Keratinocyte (primary cell): ENCODE measurements at places on chromosomes 6 and 20.

DNA sequence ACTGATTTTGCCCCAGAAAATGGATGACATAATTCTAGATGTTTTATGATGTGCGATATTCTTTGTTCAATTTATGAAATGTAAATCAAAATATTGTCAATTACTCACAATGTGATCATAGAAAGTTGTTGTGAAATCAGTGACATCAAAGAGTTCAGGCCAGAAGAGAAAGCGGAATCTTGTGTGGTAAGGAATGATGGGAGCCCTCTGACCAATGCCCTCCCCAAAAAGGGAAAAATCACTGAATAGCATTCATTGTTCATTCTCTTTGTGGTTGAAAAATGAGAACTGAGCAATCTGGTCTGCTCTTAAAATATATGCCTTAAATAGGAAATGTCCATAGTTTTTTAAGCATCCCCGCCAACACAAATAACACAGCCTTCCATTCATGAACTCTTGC is 247.1 kb upstream of the GRIK2 start:
- no peak for DNase-seq

DNA sequence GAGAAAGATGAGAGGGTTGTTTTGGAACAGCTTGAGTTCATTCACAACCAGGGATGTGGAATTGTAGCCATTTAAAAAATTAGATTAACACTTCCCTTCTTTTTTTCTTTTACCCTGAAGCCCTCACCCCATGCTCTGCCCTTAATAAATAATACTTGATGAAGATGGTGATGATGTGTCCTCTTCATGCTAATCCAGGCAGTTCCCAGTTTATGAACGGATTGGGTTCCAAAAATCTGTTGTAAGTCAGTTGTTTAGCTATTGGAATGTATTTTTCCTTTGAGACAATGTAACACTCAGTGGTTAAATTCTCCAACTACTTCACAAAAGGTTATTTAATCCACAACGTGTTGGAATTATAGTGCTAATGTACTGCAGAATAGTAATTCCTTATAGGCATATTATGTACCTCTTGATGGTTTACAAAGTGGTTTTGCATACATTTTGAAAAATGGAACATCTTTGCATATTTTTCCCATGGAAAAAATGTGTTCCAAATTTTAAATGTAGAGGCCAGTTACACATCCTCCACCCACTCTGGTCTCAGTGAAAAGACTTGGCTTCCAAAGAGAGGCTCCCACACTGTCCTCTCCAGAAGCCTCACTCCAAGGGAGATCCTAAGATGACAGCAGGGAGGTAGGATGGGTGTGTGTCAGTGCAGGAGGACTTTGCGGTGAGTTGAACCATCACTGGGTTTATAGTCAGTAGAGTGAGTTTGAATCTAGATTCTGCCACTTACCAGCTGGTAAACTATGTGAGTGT is 45.8 kb upstream of the CEP162 start:
- no peak for DNase-seq

GRCh38 chr6:9540534-9541126 is 874.2 kb downstream of the TFAP2A start:
- no peak for DNase-seq

DNA sequence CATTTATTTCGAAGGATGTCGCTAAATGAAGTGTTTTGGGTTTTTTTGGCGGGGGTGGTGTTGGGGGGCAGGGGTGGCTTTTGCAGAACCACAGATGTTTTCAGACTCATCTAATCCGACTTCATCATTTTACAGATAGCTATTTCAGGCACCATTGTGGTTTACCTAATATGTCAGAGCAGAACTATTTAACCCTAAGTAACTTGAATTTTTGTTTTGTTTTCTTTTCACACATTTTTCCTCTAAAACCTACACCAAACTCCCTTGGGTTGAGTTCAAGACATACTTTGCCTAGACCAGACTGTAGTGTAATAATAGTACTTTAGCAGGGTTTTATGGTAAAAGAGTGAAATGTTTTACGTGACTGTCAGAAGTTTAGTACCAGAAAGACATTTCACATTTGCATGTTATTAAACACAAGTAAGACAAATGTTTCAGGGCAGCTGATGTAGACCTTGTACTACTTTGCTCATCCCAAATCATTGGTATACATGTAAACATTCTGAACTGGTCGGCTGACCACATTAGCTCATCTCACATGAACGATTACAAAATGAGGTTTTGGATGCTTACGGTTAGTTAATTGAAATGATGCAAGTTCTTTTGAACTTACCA is 37.7 kb downstream of the MAP3K4 start:
- DNase-seq: no peak

GRCh38 chr6:106927531-106928398 is 46.8 kb downstream of the CD24 start:
- DNase-seq: peak; percentile 11

- no peak for DNase-seq
Observed at GRCh38 chr6:14595751-14596150, 478.2 kb downstream of the CD83 start.

GRCh38 chr6:116330511-116330910 is 40.2 kb upstream of the DSE start:
- no peak for DNase-seq

DNA sequence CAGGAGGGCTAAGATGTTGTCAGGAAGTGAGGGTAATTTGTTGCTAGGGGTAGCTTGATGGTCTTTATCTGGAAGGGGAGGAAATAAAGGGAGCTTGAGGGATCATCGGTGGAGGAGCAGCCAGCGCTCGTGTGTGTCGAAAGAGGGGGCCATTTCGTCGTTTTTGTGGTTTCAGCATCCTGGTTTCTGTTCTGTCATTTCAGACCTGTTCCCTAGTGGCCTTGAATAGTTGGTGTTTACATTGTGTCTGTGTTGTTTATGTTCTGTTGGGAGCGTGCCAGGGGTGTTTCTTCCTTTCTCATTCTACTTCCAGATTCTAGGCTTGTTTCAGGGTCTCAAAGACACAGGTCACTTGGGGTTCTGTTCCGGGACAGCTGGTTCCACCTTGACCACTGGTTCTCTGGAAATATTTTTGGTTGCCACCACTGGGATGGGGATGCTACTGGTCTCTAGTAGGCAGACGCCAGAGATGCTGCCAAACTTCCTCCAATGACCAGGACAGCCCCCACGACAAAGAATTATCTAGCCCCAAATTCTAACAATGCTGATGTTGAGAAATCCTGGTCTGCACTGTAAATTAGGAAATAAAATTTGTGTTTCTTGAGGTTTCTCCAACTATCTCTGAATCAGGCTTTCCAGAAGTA is 113.9 kb upstream of the NAA20 start:
- DNase-seq: no peak

- DNase-seq: no peak
Observed at GRCh38 chr6:11224252-11224965, 8.1 kb downstream of the NEDD9 start.

DNA sequence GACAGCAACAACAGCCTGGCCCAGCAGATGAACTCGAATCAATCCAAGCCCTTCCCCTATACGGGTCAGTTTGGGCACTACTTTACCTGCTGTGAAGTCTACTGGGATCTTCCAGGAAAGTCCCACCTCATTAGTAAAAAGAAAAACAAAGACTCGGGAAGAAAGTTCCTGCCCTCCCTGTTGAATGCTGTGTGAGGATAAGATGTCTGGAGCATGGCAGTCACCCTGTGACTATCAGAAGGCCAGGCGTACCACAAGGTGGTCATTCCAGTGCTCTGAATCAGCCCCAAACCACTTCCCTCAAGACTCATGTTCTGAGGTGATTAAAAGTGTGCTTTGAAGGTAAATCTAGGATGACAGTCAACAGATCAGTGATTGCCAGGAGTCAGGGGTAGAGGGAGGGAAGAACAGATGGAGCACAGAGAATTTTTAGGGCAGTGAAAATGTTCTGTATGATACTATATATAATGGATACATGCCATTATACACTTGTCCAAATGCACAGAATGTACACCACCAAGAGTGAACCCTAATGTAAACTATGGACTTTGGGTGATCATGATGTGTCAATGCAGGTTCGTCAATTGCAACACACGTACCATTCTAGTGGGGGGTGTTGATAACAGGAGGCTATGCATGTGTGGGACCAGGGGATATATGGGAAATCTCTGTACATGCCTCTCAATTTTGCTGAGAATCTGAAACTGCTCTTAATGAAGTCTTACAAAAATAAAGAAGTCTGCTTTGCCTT is 14.7 kb downstream of the FKBP1A start:
- DNase-seq: peak; percentile 60

DNA sequence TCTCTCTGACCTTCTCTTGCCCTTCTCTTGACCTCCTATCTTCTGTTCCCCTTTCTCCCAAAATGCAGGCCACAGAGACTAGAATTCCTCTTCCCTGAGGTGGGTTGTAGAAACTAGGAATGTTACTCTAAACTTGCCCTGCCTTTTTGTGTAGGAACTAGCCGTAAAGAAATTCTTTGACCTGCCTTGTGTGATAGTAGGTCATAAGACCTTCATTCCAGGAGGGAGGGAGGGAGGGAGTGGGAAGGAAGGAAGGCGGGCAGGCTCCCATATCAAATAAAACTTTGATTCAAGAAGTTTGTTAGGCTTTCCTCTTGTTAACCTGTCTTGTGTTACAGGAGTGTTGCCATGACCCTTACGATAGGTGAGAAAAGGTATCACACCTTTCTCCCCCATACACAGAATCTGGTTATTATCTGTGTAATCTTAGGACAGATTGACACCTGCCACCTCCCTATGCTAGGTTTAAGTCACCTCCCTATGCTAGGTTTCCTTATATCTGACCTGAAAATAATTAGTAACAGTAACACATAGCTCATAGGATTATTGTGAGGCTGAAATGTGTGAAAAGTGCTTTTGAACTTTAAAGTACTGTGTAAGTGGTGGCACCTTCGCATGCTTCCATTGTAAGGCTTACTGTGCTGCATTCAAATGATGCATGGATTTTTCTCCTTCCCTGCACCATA is 32.6 kb upstream of the FUCA2 start:
- DNase-seq: no peak

DNA sequence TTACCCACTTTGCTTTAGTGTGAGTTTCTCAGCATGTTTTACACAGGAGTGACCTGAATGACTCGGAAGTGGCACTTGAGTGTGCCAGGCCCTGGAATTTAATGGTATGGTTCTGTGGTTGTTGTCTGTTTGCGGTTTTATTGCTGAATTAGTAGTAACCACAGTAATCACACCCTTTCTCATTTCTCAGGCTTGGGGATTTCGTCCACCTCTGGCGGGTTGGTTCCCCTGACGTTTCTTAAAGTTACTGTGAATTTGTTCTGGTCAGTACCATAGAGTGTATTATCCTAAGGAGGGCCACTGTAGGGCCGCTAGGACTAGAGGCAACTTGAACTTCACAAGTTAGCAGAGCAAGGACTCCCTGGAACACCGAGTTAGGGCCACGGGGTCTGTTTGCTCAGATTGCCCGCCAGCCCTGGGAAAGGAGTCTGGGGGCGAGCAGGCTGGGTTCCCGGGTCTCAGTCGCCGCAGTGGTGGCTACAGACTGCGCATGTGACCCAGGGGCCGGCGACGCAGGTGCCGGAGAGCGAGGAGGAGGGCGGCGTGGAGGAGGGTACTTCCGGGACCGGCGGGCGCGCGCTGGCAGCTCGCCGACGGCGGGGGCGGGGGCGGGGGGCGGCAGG is 546 bp upstream of the KLHL32 start:
- DNase-seq: no peak

DNA sequence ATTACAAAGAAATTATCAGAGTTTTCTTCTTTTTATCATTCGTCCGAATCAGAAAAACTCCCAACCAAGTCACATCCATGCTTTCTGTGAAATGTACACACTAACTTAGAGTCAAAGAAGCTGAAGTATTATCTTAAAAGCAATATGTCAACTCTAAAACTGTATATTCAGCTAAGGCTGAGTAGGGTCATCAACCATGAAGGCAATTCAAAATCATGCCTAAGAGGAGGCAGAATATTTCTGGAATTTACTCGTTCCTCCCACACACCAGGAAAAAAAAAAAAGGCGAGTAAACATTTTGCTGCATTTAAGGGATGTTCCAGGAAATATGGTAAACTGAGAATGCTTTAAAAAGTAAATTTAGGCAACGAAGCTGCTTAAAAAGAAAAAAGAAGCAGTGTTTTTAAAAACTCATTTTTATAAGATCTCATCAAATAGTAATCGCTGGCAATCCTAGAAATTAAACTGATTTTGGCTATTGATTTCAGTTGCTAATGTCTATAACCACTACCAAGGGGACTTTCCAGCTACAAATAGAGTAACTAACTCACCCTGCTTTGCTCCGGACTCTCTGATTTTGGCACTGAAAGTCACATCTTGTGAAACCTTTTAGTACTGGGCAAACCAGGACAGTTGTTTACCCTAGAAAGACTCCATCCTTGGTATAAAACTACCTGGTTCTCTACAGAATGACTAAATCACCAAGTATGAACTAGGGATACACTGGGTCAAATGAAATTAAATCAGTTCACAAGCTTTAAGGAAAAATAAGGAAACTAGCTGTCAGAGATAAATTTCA is 82.8 kb downstream of the MBOAT1 start:
- no peak for DNase-seq

DNA sequence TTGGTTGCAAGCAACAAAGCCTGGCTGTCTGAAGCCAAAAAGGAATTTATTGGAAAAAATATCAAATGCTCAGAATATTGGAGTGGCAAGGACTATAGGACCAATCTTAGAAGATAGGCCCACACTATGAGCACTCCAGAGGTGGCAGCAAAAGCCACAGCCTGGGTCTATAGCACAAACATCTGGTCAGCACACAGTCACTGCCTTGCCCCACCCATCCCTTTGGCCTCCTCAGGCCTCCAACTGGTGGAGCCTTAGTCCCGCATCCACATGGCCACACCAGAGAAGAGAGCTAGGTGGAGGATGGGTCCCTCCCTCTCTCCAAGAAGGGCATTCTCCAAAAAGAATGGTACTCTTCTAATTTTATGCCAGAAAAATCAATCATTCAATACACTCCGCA is 14.0 kb downstream of the NUDT3 start:
- DNase-seq: no peak

- DNase-seq: no peak
Observed at GRCh38 chr6:26284537-26285142, 80.4 kb upstream of the BTN3A2 start.

- no peak for DNase-seq
Observed at GRCh38 chr20:34246126-34246626, 5.0 kb downstream of the ASIP start.

DNA sequence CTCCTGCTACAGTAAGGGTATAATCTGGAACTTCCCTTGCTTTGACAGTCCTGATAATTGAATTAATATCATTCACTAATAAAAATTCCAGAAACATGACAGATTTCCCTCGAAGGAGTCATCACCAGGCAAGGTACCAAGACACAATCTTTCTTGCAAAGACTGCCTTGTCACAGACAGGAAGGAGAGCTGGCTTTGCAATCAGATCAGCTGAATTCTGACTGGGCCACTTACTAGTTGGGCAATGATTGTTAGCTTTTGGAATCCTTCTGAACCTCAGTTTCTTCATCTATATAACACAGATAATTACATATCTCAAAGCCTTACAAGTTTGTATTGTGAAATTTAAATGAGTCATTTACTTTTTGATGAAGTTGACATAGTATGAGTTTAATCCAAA is 344.2 kb downstream of the RFPL4B start:
- DNase-seq: peak; percentile 33

GRCh38 chr20:9532069-9532838 is 17.9 kb downstream of the LAMP5 start:
- no peak for DNase-seq
